CD8-positive, alpha-beta memory T cell (primary cell): ENCODE measurements at places on chromosomes 12 and 14. TPM values are rescaled to one million over a fixed set of nuclear protein-coding genes. Genes with fewer than 3 reads are reported as not detected.

DNA sequence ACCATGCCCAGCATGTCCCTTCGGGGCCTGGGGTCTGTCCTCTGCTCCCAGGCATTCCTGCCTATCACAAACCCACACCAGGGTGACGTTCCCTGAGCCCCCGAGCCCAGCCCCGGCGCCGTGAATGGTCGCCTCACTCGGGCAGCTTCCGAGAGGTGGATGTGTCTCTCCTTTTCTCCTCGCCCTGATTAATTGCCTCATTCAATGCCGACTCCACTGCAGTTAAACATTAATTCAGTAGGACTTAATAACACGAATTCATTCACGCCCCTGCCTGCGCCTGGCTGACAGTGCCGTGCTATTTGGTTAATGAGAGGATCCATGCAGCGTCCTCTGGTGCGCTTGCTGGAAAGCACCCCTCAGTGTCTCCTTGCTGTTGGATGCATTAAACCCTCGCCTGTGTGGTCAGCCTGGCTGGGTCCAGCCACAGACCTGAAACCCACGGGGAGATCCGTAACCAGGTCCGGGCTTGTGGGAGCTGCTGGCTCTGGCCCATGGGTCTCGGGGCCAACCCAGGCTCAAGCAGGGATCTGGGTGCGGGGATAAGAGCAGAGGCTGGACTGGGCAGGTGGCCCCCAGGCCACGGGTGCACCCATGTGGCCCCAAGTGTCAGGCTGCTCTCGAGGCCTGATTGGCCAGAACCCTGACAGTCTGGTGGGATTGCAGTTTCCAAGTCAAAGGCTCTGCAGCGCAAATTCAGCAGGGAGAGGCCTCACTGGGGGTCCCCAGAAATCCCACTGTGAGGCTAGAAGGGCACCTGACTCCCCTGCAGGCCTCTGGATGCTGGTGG lies 55.4 kb downstream of the FBRSL1 start:
- DNase-seq: no peak

DNA sequence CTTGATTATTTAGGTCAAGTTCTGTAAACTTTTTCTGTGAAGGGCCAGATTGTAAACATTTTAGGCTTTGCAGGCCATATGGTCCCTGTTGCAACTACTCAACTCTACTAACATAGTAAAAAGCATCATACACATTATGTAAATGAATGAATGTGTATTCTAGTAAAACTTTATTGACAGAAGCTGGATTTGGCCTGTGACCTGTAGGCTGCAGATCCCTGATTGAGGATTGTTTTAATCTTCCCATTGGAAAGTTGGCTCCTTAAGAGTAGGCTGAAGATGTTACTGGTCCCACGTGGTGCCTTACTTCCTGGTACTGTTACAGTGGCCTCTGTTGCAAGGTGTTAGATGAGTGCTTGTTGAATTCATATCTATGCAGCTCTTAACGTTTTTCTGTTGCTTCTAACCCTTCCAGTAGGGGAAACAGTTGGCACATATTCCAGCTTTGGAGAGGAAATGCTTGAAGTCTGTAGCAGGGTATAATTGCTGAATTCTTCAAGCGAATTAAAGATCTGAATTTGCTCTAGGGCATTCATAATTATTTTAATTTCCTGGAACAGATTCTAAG lies 133.6 kb upstream of the DNM1L start:
- no peak for DNase-seq

SMAGP gene
- 0.72 TPM for total RNA-seq

DNA sequence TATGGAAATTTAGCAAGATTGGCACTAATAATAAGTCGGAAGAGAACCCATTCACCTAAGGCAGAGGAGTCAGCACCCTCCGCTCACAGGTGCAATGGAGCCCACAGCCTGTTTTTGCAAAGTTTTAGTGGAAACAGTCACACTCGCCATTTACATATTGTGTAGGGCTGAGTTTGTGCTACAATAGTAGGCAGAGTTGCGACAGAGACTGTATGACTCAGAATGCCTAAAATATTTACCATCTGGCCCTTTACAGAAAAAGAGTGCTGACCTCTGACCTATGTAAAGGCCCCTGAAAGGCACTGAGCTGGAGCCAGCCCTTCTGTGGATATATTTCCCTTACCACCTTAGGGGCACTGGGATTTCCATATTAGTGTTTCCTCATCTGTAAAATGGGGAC lies 79.0 kb downstream of the PRIMA1 start:
- no peak for DNase-seq

DNA sequence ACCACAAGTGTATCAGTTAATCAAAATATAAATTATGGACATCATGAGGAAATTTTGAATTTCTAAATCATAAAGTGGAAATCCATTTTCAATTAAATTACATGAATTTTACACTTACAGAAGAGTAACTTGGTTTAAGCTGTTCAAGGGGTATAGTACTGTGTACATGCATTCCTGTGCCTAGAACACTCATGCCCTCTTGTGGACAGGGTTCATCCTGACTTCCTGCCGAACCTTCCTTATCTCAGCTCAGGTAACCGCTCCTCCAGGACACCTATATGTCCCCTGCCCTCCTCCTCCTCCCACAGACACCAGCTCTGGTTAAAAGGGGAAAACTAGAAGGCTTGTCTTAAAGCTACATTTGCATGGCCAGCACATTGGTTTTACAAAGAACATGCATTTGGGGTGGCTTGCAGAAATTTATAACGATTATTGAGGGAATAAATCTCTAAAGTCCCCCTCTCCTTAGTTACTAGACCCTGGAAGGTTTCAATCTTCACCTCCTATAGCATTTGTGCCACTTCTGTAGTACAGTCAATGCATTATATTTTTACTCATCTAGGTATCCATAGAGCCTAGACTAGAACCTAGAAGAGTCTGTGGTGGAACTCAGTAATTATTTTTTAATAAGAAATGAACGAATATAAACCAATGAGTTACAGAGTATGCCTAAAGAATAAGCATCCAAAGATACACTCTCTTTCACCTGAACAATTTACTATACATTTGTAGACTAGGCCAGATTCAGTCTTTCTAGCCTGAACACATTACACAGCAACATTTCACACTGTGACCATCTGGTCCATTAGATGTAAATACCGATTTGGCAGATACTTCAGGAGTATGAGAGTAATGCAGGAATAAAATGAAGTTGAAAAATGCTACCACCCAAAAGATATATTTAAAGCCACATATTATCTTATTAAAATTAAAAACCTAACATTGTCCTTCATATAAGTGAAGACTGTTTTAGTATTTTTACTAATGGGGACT lies 345.6 kb downstream of the PAWR start:
- DNase-seq: no peak

DNA sequence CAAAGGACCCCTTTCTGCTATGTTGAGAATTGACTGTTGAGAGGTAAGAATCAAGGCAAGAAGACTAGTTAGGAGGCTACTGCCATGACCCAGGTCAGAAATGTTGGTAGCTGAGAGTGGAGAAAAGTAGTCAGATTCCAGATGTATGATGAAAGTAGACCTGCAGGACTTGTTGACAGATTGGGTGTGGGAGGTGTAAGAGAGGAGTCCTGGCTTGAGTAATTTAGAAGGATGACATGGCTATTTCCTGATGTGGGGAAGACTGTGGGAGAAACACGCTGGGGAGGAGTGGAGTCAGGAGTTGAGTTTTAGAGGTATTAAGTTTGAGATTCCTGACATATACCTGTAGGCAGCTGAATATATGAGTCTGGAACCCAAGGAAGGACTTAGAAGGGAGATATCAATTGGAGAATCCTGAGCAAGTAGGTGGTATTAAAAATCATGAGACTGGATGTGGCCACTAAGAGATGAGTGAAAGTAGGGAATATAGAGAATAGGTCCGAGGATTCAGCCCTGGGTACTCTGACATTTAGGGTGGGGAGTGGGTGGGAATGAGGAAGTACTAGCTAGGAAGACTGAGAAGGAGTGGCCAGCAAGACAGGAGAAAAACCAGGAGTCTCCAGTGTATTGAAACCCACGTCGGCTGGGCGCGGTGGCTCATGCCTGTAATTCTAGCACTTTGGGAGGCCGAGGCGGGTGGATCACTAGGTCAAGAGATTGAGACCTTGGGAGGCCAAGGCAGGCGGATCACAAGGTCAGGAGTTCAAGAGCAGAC lies 12.6 kb upstream of the DDX47 start:
- no peak for DNase-seq

USP5 gene
- total RNA-seq: 154 TPM

DNA sequence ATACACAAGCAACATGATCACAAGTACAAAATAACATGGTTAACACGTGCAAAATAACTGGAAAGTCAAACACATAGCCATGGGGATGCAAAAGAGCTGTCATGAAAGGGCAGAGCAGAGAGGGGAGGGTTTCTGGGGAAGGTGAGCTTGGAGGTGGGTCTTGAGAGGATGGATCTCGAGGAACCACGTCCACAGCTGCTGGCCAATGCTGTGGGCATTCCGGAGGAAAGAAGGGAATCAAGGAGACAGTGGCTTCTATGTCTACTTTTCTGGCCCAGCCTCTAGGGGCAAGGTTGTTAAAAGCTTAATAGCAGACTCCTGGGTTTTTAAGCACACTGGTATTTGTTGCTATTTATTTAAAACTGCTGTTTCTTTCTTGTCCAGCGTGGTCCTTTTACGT lies 8.4 kb upstream of the MYH7 start:
- DNase-seq: no peak

DNA sequence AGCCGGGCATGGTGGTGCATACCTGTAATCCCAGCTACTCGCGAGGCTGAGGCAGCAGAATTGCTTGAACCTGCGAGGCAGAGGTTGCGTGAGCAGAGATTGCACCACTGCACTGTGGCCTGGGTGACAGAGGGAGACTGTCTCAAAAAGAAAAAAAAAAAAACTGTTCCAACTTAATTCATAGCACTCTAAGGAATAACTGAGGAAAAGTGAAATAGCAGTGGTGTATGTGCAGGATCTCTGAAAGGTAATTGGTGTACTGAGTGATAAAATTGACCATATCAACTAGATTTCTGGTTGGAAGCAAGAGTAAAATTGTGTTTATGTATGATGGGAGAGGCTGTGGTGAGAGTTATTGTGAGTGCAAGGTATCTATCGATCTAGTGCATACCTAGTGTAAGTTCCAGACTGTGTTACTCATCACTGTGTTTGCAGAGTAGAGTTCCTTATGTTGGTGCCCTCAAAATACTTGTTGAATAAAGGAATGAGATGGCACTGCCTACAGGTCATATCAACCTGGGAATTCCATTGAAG lies 6.3 kb downstream of the CAND1 start:
- no peak for DNase-seq

- DNase-seq: no peak
Measured at GRCh38 chr14:97002454-97002853, 205.3 kb downstream of the VRK1 start.

- DNase-seq: peak; percentile 78
Measured at GRCh38 chr12:12705838-12706520, 10.0 kb upstream of the GPR19 start.

FOXG1 gene
- total RNA-seq: not detected

GRCh38 chr14:88825078-88825458 lies 617 bp downstream of the TTC8 start:
- DNase-seq: no peak

USP44 gene
- total RNA-seq: 7.1 TPM

- DNase-seq: no peak
Measured at GRCh38 chr12:27899151-27899661, 73.3 kb downstream of the PTHLH start.
